NCI-H1105 (cell line): ENCODE measurements at places on chromosomes 3 and 15.

DNA sequence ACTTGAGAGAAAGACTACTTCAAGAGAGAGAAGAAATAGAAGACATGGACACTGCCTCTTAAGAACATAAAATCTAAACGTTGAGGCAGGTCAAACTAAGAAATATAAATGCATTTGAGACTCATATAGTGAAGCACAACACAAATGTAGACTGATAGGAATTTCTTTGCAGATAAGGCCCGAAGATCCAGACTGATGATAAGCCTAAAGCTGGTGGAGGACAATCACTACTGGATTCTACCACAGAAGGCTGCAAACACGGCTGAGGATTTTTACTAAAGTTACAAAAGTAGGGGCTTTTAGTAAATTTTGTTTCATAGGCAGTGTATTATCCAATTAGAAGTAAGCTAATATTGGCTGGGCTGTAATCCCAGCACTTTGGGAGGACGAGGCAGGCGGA is 278.3 kb downstream of the RAP2B start:
- DNase-seq = no peak

- DNase-seq = no peak
Observed at GRCh38 chr3:51798411-51798963, 19.4 kb upstream of the IQCF6 start.

- DNase-seq = no peak
Observed at GRCh38 chr3:144237351-144237750, 265.7 kb downstream of the DIPK2A start.

GRCh38 chr3:182455011-182455410 is 338.3 kb upstream of the ATP11B start:
- DNase-seq = no peak

DNA sequence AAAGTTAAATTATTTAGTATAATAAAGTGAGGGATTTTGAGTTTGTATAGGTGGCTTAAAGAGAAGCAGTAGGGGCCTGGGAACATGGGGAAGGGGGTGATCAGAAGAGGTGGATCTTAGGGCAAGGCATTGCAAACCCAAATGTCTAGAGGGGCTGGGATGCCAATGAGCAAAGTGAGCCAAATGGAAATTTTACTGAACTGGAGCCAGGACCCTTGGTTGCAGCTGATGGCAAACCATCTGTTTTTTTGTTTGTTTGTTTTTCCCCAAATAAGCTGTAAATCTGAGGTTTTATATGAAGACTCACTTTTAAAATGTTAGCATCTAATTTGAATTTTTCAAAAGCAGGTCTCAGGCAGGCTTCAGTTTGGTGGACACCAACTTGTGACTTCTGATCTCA is 14.8 kb upstream of the PARP14 start:
- DNase-seq = no peak

- no peak for DNase-seq
Observed at GRCh38 chr3:61704807-61705206, 143.4 kb downstream of the PTPRG start.

GRCh38 chr15:99442252-99442897 is 123.4 kb upstream of the MEF2A start:
- DNase-seq = no peak
